ENCODE measurements at places on chromosomes 5 and 9.
A peak's percentile ranks its signal among the peaks of the same experiment; 100 is the strongest.

GRCh38 chr9:136353088-136353487 is 10.5 kb downstream of the DNLZ start:
- no peak for DNase-seq

- no peak for DNase-seq
Measured at GRCh38 chr5:58922461-58923171, 339.7 kb downstream of the RAB3C start.

DNA sequence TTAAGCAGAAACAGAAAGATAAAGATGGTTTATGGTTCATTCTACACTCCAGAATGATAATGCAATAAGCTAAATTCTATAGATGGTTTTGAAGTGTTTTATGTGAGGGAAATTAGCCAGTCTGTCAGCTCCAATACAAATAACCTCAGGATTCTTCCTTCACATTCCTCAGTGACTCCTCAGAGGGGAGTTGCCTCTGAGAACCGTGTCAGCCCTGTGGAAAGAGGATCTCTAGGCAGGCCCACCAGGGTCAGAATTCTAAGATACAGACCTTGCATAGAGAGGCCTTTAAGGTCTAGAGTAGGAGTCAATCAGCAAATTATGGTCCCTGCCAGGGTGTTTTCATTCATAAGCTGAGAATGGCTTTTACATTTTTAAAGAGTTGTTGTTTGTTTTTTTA is 26.6 kb downstream of the RUSC2 start:
- no peak for DNase-seq

DNA sequence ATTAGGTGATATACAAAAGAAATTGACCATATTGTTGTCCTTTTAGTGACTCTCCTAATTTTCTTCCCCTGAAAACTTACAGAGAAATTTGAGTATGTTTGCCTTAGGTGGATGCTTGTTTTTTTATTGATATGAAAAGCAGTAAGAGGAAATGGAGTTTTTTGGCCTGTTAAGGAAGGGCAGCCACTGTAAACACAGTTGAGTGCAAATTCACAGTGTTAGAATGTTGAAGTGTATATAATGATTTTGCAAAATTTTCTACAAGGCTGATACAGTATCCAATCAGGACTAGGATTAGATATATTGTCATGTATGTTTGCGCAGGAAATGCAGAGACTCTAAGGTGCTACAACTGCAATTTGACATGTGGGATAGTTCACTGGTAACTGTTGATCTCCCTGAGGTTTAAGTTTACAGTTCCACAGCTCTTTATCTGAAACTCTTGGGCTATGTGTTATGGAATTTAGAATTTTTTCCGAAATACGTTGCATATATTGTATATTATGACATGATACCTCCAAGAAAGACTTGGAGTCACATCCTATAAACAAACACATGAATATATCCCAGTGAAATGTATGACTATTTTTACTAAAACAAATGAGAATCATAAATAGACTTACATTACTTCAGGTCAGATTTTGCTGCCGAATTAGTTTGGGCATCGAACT is 62.5 kb downstream of the FXN start:
- DNase-seq = no peak

DNA sequence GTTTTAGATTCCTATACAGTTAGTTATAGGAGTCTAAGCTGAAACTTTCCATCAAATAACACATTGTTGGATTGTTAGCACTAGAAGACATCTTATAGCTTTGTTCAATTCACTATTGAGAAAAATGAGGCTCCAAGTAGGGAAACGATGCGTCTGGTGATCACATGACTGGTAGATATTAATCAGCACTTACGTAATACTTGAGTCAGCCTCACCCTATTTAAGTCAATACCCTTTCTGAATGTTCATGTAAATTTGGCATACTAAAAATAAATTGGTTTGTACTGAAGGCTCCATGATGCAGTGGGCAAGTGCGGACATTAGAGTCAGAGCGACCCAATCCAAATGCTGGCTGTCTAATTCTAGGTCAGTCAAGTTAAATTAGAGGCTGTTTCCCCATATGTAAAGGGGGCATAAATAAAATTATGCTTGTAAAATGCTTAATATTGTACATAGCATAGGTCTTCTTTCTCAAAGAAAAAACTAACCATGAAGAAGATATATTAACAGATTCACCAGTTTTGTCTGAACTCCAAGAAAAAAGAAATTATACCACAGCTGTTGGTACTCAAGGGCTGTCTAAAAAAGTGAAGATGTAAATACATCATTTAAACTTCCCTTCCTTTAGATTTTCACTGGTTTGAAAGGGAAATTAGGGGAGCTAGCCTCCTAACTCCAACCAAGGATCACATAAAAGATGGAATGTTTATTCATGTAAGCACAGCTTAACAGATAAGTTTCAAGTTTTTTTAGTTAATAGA is 406.6 kb upstream of the TLE4 start:
- no peak for DNase-seq

GRCh38 chr5:98865690-98866089 is 63.1 kb downstream of the CHD1 start:
- DNase-seq = no peak

GRCh38 chr9:124829334-124829669 is 24.0 kb upstream of the WDR38 start:
- DNase-seq = no peak

DNA sequence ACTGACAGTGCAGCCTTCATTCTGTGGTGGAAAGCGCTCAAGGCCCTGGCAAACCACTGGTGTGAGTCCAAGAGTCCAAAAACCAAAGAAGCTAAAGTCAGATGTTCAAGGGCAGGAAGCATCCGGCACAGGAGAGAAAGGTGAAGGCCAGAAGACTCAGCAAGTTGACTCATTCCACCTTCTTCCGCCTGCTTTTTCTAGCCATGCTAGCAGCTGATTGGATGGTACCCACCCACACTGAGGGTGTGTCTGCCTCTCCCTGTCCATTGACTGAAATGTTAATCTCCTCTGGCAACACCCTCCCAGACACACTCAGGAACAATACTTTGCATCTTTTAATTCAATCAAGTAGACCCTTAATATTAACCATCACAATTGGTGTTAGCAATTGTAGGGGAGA is 296.1 kb downstream of the NDUFS4 start:
- DNase-seq = no peak

- no peak for DNase-seq
Measured at GRCh38 chr5:60274747-60275146, 381.2 kb upstream of the PDE4D start.

DNA sequence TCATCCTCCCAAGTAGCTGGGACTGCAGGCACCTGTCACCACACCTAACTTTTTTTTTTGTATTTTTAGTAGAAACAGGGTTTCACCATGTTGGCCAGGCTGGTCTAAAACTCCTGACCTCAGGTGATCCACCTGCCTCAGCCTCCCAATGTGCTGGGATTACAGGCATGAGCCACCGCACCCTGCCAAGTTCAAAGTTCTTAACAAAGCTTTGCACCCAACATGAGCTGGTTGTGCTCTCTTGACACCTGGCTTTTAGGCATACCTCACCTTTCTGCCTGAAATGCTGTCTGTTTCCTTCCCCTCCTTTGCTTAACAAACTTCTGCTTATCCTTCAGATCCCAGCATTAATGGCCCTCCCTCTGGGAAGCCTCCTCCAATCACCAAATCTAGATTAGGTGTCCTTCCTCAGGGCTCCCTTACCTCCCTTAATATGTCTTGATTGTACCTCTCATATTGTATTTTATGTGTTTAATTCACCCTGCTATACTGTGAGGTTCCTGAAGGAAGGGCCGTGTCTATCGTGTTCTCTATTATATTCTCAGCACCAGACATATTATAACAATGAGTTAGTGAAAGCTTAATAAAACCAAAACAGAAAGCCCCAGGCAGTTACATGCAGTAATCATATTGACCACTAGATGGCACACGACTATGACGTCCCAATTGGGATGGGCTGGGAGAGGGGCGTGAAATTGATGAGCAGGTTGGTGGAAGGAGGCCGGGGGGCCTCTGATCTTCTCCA is 62.9 kb upstream of the PPARGC1B start:
- no peak for DNase-seq

GRCh38 chr9:135408476-135409254 is 70.9 kb upstream of the PPP1R26 start:
- no peak for DNase-seq

- no peak for DNase-seq
Measured at GRCh38 chr5:36878392-36879082, 2.0 kb downstream of the NIPBL start.

DNA sequence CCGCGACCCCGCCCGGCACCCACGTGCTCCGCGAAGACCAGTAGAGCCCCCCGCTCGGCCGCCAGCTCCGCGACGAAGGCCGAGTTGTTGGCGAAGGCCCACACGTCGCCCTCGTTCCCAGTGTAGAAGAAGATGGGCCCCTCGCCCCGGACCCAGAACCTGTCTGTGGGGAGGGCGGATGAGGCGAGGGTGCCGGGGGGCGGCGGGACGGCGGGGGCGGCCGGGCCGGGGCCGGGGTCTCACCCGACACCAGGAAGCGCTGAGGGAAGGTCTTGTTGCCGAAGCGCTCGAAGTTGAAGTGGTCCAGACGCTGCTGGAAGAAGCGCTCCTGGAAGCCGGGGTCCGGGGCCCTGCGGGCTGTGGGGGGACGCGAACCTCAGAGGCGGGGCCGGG is 317 bp downstream of the DPP7 start:
- no peak for DNase-seq

DNA sequence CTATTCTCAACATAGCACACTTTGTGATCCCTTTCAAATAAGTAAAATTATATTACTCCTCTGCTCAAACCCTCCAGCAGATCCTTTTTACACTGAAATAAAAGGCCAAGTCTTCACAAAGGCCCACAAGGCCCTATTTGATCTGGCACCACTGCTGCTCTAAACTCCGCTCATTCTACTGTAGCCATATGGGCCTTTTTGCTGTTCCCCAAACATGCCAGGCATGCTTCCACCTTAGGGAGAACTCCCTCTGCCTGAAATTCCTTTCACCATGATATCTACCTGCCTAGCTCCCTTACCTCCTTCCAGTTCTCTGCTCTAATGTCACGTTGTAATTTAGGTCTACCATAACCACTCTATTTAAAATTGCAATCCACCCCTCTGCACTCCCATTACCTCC is 28.3 kb downstream of the NRG2 start:
- no peak for DNase-seq

DNA sequence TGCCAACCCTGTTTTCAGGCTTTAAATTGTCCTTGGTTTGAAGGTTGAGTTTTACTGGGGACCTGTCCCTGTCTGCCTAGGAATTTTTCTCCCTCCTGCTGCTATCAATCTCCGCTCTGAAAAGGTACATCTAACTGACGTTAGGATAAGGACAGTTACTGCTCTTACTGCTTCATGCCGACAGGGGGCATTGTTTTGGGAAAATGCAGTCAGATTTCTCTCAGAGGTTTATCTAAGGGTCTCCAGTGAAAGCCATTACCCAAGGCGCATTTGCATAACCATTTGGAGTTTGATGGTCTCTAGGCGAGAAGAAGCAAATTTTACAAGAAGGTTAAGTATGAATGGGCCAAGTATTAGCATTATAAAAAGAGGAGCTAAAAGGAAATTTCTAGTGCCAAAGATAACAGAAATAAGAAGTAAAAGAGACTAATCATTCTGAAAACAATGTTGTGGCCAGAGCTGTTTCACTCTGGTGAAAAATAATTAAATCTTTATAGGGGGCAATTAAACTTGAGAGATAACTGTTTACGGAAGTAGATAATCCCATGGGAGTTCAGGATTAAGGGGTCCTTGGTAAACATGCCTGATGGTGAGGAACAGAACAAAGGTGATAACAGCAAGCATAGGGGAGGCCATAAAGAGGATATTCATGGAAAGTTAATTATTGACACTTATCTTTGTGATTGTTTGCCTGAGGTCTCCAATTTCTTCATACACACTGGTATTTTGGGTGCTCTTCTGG is 605.0 kb downstream of the MTRR start:
- no peak for DNase-seq

DNA sequence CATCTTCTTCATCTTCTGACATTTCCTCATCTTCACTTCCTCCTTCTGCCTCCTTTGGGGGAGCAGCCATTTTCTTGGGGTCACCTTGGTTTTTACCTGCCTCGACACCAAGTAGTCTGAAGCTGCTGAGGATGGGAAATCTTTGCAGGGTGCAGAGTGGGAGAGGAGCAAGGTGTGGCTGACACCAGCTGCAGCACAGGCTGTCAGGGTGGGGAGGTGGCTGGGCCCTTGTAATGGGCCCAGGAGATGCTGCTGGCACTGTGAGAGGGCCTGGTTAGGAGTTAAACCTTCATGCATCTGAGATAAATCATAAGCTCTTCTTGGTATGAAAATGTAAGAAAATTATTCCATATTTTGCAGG is 7.7 kb downstream of the RABL6 start:
- DNase-seq = no peak

GRCh38 chr9:90991953-90992352 is 190.3 kb downstream of the SYK start:
- DNase-seq = no peak

GRCh38 chr9:131668439-131669268 is 71.2 kb downstream of the RAPGEF1 start:
- DNase-seq = peak; percentile 77

DNA sequence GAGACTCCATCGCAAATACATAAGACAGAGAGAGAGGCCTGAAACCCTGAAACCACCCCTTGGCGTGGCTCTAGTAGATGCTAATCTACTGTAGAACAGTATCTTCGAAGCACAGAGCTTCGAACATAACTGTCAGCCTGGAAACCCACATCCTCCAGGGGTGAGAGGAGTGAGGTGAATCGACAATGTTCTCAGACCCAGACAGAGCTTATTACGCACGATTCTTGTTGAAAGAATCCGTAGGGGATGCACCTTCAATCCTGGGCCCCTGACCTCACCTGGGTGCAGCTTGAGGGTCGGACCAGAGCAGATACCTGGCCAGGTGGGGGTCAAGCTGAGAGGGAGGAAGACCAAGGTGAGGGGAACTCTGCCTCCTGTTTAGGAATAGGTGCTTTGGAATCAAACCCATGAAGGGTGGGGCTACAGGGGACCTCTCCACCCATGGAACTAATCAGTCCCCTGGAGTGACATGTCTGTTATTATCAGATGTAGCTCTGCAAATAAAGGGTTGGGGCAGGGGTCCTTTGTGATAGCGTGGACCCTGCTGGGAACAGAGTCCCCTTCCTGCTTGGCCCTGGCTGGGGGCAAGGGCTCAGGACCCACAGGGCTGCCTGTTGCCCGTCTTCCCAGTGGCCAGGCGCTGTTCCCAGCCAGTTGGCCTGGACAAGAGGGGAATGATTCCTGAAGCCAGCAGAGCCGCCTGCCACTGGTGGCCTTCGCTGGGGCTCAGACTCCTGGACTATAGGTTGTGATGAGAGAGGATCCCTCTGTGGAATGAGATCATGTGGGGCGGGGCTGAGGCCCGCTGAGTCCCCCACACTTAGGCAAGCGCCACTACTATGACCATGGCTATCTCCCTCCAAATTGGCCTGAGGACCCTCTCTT is 41.2 kb downstream of the DBH start:
- peak; percentile 84 for DNase-seq

- no peak for DNase-seq
Measured at GRCh38 chr9:116144038-116144437, 9.6 kb upstream of the PAPPA start.

GRCh38 chr9:120152295-120152694 is 427.7 kb downstream of the CDK5RAP2 start:
- DNase-seq = no peak

DNA sequence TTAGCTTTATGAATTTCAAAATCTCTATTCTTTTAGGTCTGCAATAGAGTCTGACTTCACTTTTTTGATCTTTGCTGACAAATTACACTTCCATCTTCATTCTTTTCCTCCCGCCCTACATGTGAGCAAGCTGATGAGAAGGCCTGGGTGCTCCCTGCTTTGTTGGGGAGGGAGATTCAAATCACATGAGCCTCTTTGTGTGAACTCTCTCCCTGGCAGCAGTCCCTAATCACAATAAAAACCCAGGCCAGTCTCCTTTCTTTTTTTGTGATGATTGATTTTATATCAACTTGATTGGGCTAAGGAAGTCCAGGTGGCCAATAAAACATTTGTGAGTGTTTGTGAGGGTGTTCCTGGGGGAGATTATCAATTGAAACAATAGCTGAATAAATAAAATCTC is 89.4 kb downstream of the PSAT1 start:
- no peak for DNase-seq

Data from CD4-positive, alpha-beta memory T cell (primary cell).